ENCODE measurements at places on chromosomes 4 and X.

GRCh38 chrX:96861218-96861617, 22.5 kb upstream of the RPA4 start:
- DNase-seq = no peak

- DNase-seq = no peak
These were observed 81.0 kb upstream of the ZDHHC15 start for GRCh38 chrX:75603833-75604232.

- DNase-seq = no peak
These were observed 136.3 kb downstream of the AMMECR1 start for GRCh38 chrX:110181459-110182137.

DNA sequence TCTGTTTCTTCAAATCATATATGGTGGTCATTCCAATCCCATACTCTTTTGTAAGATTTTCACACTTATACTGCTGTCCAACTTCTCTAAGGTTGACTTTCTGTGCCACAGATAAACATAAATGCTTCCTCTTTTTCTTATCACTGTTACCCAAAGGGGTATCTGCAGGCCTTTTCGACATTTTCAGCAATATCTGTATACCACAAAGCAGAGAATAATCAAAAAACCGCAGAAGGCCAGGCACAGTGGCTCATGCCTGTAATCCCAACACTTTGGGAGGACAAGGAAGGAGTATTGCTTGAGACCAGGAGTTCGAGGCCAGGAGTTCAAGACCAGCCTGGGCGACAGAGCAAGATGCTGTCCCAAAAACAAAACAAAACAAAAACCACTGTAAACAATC, 3.1 kb upstream of the RFC1 start:
- DNase-seq = no peak

DNA sequence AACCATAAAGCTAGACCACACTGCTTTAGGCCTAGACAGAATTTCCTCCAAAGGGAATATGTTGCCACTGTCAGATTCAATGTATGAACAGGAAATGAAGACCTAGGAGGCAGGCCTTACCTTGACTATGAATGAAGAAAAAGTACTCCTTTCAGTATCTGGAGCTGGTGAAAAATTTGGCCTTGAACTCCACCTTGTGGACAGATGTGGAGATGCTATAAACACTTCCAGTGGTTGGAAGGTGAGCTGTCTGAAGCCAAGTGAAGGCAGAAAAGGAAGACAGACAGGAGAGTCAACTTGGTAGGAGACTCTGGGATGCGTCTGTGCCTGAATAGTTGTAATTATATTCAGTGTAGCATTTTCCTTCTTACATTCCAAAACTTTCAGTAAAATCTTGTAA, 17.2 kb downstream of the SPIN3 start:
- no peak for DNase-seq

DNA sequence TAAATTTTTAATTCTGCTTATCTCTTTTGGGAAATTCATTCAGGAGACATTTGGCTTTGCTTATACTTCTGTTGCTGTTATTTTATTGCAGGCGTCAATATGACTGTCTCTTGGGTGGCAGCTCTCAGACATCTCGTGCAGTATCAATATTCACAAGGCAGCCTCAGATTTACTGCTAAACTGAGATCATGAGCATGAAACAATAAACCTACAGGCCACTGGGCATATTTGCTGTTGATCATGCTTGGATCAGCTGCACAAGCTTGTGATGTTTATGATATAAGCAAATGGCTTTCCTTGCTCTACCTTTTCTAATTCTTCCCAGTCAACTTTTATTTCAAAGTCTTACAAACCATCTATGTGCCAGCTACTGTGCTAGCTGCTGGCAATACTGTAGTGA, 39.2 kb downstream of the TSPAN5 start:
- DNase-seq = no peak

GRCh38 chrX:134480061-134480460, 20.1 kb downstream of the HPRT1 start:
- DNase-seq = no peak

- DNase-seq = no peak
These were observed 44.8 kb downstream of the GAB1 start for GRCh38 chr4:143381189-143382118.

DNA sequence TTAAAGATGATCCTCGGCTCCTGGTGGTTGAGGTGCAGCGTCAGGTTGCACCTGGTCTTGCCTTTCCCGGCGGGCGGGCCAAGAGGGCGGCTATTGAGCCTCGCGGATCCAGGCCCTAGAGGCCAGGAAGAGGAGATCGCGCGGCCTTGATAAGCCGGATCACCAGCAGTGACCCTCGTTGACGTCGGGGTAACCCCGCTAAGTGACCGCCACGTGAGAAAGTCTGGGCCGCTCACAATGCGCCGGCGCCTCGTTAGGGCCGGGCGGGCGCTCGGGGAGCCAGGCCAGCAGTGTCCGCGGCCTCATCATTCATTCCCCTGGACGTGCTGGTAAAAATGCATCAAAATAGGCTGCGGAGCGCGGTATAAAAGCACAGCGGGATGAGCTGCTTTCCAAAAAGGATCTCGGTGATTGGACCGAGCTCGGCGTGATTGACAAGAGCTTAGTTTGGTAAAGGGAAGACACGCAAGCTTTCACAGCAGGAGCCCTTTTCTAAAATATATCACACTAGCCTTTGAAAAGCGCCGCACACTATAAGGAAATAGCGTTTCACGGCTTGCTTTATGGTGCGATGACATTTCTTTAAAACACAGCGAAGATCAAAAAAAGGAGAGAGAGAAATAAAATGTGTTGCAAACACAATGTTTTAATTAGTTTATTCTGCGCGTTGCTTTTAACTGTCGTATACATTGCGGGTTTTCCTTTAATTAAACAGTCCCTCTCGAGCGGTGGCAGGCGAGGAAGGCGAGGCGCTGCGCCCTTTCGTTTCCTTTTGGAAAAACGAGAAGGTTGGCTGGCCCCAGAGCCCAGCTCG, 15.9 kb upstream of the ZIC3 start:
- no peak for DNase-seq

GRCh38 chr4:151753056-151753455, 7.8 kb downstream of the GATB start:
- no peak for DNase-seq

DNA sequence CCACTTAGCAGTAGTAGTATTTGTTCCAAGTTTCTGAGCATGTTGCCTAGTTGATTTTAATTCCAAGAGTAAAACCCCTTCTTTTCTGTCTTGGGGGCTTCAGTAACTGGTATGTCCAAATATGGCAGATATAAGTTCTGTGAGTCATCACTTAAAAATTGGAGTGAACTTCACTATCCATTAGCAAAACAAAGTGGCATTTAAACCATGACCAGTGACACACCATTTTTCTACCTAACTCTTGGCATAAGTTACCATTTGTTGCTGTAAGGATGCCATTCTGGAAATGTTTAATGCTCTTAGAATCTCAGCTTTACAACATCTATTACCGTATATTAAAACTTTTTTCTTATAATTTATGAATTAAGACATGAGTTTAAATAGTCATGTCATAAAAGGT, 102.0 kb downstream of the CBR4 start:
- DNase-seq = no peak

- DNase-seq = no peak
These were observed 7.5 kb downstream of the SH3KBP1 start for GRCh38 chrX:19879735-19880378.

DNA sequence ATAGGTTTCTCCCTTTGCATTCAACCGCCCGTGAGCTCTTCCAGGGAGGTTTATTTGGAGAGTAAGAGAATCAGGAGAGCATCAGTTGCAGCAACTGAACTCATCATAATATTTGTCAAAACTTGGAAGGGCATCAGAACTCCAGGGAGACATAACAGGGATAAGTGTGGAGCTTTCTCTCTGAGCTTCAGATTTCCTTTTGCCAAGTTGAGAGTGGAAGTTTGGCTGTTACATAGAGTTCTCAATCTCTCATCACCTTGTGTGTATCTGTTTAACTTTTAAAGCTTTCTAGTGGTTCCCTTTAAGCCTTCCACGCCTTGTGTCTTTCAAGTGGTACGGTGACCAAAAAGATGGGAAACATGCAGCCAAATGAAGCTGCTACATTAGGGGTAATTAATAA, 18.8 kb downstream of the BMP3 start:
- DNase-seq = no peak

DNA sequence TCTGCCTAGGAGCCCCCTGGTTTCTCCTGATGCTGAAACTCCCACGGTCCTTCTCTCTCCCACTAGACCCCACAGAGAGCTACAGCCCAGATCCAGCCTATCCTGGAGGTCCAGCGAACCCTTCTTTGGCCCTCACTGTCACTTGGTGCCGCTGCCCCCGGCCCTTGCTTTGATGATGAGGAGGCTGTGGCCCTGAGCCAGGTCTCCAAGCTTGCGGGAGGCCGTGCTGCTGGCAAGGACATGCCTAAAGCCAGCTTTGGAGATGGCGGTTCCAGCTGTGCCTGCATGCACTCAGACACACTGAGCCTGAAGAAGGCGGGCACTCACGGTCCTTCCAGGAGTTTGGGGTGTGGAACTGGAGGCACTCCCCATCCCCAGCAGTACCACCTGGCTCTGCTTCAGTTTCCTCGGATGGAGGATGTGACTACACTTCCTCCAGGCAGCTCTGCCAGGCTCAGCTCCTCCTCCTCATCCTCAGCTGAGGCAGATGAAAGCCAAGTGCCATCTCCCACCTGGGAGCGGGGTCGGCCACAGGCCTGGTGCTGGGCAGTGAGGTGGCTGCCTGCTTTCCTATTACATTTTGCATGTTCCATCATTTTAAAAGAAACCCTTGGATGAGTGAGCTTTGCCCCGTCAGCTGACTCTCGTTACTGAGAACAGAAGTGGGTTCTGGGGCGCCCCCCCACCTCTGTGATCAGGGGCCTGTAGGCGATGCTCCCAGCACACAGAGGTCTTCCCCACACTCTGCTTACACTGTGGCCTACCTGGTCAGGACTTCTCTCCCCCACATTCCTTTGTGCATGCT, 9.0 kb downstream of the TNIP2 start:
- no peak for DNase-seq

DNA sequence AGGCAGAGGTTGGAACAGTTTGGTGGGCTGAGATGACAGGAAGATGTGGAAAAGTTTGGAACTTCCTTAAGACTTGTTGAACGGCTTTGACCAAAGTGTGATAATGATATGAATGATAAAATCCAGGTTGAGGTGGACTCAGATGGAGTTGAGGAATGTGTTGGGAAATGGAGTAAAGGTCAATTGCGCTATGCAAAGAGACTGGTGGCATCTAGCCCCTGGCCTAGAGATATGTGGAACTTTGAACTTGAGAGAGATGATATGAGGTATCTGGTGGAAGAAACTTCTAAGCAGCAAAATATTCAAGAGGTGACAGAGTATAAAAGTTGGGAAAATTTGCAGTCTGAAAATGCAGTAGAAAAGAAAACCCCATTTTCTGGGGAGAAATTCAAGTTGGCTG, 21.4 kb upstream of the UGT2B17 start:
- no peak for DNase-seq

- DNase-seq = no peak
These were observed 131.9 kb downstream of the FHIP1A start for GRCh38 chr4:151540728-151541388.

- no peak for DNase-seq
These were observed 27.3 kb downstream of the ATP2B3 start for GRCh38 chrX:153544727-153545126.

GRCh38 chr4:103306870-103307375, 108.8 kb upstream of the CENPE start:
- DNase-seq = no peak

DNA sequence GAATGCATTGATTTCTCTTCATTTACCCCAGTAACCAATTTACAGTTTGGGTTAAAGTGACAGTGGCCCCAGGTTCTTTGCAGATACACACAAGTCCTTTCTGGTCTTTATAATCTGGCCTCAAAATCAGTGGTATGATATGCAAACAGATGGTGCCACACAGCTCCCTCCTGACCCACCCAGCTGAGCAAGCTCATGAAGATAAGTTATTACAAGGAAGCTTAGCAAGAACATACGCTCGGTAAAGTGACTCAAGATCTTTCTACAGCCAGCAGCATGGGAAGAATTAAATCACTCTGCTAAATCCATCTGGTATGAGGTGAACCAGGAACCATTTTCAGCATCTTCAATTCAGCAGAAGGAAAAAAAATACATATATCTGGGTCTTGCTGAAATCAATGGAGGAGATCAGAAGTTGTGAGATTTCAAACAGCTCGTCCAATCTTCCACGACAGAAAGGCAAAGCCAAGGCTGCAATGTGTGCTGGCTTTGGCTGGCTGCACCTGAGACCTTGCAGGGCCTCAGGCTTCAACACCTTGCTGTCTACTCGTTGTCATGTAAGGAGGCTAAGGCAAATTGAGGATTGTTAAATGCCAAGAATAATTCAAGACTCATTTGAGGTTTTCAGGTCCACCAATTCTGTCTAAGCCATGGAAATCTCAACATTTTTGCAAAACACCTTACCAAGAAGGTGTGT, 28.2 kb downstream of the SEL1L3 start:
- no peak for DNase-seq

GRCh38 chr4:82921795-82922194, 21.3 kb downstream of the THAP9 start:
- no peak for DNase-seq

- no peak for DNase-seq
These were observed 106.7 kb upstream of the GK2 start for GRCh38 chr4:79514621-79515329.

- no peak for DNase-seq
These were observed 1.7 kb downstream of the HCFC1 start for GRCh38 chrX:153969904-153970356.

DNA sequence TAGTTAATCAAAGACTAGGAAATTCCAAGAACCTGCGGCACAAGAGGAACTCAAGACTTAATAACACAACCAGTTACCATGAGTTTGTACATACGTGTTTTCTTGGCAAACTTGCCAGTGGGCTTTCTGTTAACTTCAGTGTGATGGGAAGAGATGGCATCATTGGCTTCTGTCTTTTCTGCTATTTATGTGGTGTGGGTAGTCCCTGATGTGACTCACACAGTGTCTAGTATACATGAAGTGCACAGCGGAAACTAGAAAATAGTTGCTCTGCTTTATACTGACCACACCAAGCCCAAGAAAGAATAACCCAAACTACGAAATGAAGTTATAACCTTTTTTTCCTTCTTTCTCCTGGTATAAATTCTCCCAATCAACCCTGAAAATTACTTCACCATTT, 24.5 kb downstream of the DAPP1 start:
- DNase-seq = no peak

GRCh38 chr4:140884431-140885058, 128.4 kb upstream of the TBC1D9 start:
- no peak for DNase-seq

DNA sequence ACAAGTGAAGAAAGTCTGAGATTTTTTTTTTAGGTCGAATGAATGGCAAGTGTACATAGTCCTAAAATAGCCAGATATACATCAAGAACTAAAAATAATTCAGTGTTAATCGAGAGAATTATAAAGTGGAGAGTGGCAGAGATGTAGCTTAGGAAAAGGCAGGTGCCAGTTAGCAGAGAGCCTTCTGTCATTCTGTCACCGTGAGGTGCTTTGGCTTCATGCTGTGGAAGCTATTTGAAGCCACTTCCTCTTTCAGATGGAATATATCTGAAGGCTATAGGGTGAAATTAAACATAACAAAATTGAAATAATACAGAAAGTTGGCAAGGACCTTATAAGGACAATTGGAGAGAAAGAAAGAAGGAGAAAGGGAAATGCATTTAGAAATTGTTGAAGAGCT, 756.3 kb downstream of the CCSER1 start:
- no peak for DNase-seq

Measured in left renal cortex interstitium (tissue), 4 donors.